G401 (cell line): ENCODE measurements at places on chromosomes 1 and 21. TPM values are rescaled to one million over a fixed set of nuclear protein-coding genes. Genes with fewer than 3 reads are reported as not detected.
A peak's percentile ranks its signal among the peaks of the same experiment; 100 is the strongest.

DNA sequence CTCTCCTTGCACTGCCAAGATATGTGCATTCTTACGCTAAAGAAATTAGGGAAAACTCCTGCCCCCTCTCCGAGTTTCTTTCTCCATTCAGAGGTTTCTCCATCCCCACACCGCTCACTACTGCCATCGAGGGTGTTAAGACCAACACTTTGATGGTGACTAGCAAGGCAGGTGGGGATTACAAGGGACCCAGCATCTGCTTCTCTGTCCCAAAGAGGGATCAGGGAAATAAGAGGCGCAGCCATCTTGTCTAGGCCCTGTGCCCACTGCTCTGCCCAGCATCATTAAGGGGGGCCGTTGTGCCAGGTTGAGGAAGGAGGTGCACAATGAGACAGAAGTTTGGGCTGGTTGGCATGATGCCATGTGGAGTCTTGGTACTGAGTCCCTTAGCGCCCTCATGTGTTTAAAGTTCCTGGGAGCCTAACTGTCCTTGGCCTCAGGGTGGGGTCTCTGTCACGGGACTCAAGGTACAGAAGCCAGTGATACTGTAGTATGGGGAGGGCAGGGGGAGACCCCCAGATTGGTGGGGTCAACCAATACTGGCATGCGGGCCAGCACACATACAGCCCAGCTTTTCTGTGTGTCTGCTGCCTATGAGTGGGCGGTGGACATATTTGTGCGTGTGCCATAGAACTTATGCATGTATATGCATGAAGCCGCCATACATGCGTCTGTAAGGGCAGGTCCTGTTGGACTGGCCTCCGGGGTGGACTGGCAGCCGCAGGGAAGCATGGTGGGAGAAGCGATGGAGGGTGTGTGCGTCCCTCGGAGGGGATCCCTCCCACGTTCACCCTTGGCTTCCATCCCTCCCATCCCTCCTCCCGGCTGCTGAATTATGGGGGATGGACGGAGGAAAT is 5.5 kb downstream of the EFNA3 start:
- DNase-seq = peak; percentile 53

DNA sequence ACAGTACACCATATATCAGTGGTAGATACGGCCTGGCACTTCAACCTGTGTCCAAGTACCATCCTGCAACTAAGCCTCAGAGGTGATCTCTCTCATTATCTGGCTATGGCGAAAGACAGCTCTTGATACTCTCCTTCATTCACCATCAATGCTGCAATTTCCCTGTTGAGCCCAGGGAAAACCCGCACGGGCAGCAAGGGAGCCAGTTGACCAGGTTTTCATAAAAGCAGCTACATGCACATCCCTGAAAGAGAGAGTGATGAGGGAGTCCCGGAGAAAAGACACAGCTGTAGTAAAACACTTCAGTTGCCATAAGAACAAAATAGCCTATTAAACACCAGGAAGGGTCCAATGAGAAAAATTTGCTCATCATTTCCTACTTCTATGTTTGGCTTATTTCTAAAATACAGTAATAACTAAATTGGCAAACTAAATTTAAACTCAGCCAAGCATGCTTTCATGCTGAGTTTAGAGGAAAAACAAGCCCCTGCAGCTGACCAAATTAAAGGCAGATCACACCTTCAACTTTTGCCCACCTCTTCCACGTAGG is 68.3 kb downstream of the CAPZB start:
- no peak for DNase-seq

- no peak for DNase-seq
These were observed 6.5 kb upstream of the MATN1 start for GRCh38 chr1:30729901-30730300.

DNA sequence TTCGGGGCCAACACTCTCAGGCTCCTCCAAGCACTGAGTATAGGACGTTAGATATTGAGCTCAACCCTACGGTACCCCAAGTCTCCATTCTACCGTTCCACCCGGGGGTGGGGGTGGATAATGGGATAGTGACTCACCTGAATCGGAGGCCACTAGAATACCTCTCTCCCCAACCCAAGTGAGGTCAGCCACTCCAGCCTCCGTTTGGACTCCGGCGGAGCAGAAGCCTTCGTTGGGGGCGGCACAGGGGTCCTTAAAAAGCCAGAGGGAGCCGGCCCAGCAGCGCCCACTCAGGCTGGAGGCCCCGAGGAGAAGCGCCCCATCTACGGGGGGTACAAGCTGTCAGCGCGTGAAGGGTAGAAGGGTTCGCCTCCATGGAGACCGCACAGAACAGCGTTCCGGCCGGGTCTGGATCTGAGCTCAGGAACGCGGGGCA is 556 bp downstream of the WDR77 start:
- DNase-seq = peak; percentile 15

GRCh38 chr1:154301582-154301981 is 19.3 kb upstream of the AQP10 start:
- DNase-seq = no peak

CDC7 gene
- 31.4 and 40.8 TPM in 2 replicates for total RNA-seq
